Hair follicular keratinocyte (primary cell): ENCODE measurements at places on chromosomes 7 and 10. TPM values are rescaled to one million over a fixed set of nuclear protein-coding genes. Genes with fewer than 3 reads are reported as not detected.

Gene MMP21
- total RNA-seq: not detected in 2 replicates

Gene NEBL
- total RNA-seq: 0.16 and 3.3 TPM in 2 replicates

Gene NACAD
- 1.2 and 3.4 TPM in 2 replicates for total RNA-seq

Gene CALML3
- 58.4 and 62.7 TPM in 2 replicates for total RNA-seq

Gene STEAP2
- total RNA-seq: 5.1 and 8.7 TPM in 2 replicates

Gene DENND10
- 43.2 and 63.5 TPM in 2 replicates for total RNA-seq

Gene ACTA2
- 19.4 and 22.3 TPM in 2 replicates for total RNA-seq

Gene PBLD
- total RNA-seq: 1.4 and 2.2 TPM in 2 replicates

Gene PSD
- 0.31 and 0.99 TPM in 2 replicates for total RNA-seq

Gene RELN
- not detected in 2 replicates for total RNA-seq

Gene SCART1
- 0.30 and 0.31 TPM in 2 replicates for total RNA-seq

Gene AKR1D1
- total RNA-seq: not detected in 2 replicates

Gene CLRN3
- not detected in 2 replicates for total RNA-seq

Gene ASAH2
- 0.38 and 4.1 TPM in 2 replicates for total RNA-seq

Gene DLD
- 43.9 and 65.6 TPM in 2 replicates for total RNA-seq

Gene EBF3
- not detected in 2 replicates for total RNA-seq

Gene TUBAL3
- total RNA-seq: 1.1 and 1.5 TPM in 2 replicates

Gene GNA12
- 18.9 and 23.9 TPM in 2 replicates for total RNA-seq

Gene HMX2
- total RNA-seq: not detected in 2 replicates

Gene HOXA6
- 1.4 TPM in 1 of 2 replicates, not detected in the other for total RNA-seq

Gene GPR158
- not detected in 2 replicates for total RNA-seq

Gene DGKI
- total RNA-seq: under 0.01 TPM in 1 of 2 replicates, not detected in the other

Gene ABCB1
- not detected in 2 replicates for total RNA-seq

Gene MMD2
- not detected in 2 replicates for total RNA-seq

Gene RINT1
- total RNA-seq: 12.0 and 12.5 TPM in 2 replicates

Gene SEPHS1
- 24.9 and 44.0 TPM in 2 replicates for total RNA-seq

Gene C10orf105
- not detected in 2 replicates for total RNA-seq

Gene PIP
- not detected in 2 replicates for total RNA-seq

Gene ZMIZ1
- 15.2 and 19.8 TPM in 2 replicates for total RNA-seq

Gene CDK14
- total RNA-seq: 6.6 and 11.6 TPM in 2 replicates

Gene MYL10
- total RNA-seq: not detected in 2 replicates

Gene PTF1A
- not detected in 2 replicates for total RNA-seq

Gene SPAM1
- total RNA-seq: not detected in 2 replicates

Gene IRF5
- 3.3 and 9.1 TPM in 2 replicates for total RNA-seq

Gene RBM20
- total RNA-seq: not detected in 2 replicates

Gene IFIT5
- 4.8 and 5.7 TPM in 2 replicates for total RNA-seq

Gene DUS4L
- 9.9 and 12.4 TPM in 2 replicates for total RNA-seq

Gene VENTX
- not detected in 2 replicates for total RNA-seq

Gene C10orf53
- not detected in 2 replicates for total RNA-seq

Gene SRRM3
- total RNA-seq: 0.30 and 1.2 TPM in 2 replicates

Gene SEPTIN7
- 132 and 195 TPM in 2 replicates for total RNA-seq

Gene PAPOLB
- total RNA-seq: not detected in 2 replicates

Gene SLC26A3
- not detected in 2 replicates for total RNA-seq

Gene UTF1
- not detected in 2 replicates for total RNA-seq

Gene CCDC3
- total RNA-seq: 0.31 and 3.0 TPM in 2 replicates

Gene PNLIPRP3
- total RNA-seq: 51.1 and 103 TPM in 2 replicates

Gene IFIT1B
- total RNA-seq: not detected in 2 replicates
